ENCODE measurements at places on chromosomes 2 and 18. TPM values are rescaled to one million over a fixed set of nuclear protein-coding genes. Genes with fewer than 3 reads are reported as not detected.

SPP2 gene
- total RNA-seq = not detected

SPC25 gene
- total RNA-seq = 3.0 TPM

MORN2 gene
- total RNA-seq = 8.9 TPM

GREB1L gene
- 1.3 TPM for total RNA-seq

GPATCH11 gene
- total RNA-seq = 4.0 TPM

PPP1CB gene
- 105 TPM for total RNA-seq
